GM12892 (cell line): ENCODE measurements at places on chromosomes 2 and 18.

GRCh38 chr2:43217228-43218154 is 8.9 kb downstream of the ZFP36L2 start:
- no peak for DNase-seq

- DNase-seq, result no peak
These were observed 39.5 kb downstream of the ATP6V1C2 start for GRCh38 chr2:10760794-10761504.

DNA sequence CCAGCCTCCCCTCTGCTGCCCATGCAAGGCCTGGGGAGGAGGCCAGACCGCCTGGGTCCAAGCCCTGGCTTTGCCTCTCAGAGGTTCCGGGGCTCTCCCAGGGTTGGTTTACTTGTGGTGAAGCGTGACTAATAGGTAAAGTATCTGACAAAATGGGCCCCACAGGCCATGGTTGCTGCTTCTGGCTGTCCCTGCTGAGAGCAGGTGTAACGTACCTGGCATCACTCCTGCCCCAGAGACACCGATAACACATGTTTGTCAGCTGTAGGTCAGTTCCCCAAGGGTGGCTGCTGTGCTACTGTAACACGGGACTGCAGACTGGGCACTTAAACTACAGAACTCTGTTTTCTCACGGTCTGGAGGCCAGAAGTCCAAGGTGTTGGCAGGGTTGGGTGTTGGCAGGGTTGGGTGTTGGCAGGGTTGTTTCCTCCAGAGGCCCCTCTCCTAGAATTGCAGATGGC is 34.1 kb downstream of the ODC1 start:
- no peak for DNase-seq

DNA sequence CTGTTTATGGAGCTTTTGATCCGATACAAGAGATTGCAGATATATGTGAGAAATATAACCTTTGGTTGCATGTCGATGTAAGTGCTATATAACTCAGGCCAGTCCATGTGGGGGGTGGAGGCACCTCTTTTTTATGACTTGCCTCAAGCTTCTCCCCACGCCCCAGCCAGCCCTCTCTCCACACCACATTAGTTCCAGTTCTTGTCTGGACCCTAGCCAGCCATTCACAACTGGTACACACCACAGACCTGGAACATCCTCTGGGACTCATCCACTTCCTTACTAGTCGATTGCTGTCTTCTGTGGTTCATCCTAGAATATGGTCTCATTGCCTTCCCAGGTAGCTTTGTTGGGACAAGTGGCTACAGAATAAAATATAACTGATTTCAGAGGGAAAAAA is 31.0 kb downstream of the GAD1 start:
- DNase-seq, result no peak

DNA sequence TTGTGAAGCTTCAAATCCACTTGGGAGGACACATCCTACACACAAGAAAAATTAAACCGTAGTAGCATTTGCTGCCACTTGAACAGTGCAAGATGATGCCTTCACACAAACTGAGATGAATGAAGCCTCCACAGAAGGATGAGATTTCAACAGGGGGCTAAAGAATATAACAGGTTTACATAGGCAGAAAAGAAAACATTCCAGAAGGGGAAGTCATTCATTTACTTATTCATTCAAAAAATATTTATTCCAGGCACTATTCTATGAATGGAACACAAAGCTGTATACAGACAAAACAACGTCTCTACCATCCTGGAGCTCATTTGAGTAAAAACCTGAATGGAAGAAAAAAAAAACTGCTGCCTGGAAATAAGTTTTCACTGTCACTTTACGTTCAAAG is 170.5 kb downstream of the CDH20 start:
- DNase-seq, result no peak
